GM20000 (cell line): ENCODE measurements at places on chromosomes 5 and 9.

DNA sequence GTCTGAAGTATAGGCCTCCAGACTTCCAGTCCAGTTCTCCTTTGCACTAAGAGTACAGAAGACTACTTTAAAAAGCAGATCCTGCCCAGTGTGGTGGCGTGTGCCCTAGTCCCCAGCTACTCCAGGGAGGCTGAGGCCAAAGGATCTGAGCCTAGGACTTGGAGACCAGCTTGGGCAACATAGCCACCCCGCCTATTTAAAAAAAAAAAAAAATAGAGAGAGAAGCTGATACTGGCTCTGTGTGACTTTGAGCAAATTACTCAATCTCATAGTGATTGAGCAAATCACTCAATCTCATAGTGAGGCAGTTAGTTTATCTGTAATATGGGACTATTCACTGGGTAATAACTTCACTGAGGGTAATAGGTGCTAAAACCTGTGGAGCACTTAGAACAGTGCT is 43.6 kb upstream of the KDM4C start:
- no peak for DNase-seq

GRCh38 chr9:137880976-137881530 is 3.5 kb downstream of the CACNA1B start:
- no peak for DNase-seq

- no peak for DNase-seq
Observed at GRCh38 chr5:82274343-82275211, 3.6 kb downstream of the RPS23 start.

DNA sequence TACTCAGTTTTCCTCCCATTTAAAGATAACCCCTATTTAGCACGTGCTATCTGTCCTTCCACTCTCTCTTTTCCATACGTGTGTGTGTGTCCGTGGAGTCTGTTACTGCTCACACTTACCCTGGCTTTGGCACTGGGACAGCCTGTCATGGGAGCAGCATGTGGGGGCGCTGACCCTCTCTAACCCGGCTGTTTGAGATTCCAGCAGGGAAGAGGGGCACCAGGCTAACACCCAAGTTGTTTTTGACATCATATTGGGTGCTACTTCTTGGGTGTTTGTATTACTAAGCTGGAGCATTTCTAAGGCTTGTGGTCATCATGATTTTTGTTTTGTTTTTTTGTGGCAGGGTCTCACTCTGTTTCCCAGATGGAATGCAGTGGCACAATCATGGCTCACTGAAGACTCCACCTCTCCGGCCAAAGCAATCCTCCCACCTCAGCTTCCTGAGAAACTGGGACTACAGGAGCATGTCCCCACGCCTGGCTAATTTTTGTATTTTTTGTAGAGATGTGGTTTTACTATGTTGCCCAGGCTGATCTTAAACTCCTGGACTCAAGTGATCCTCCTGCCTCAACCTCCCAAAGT is 56.9 kb upstream of the SIMC1 start:
- DNase-seq, result no peak

GRCh38 chr5:116303810-116304209 is 219.0 kb downstream of the COMMD10 start:
- no peak for DNase-seq

- DNase-seq, result no peak
Observed at GRCh38 chr5:43195670-43196265, 3.7 kb downstream of the NIM1K start.

DNA sequence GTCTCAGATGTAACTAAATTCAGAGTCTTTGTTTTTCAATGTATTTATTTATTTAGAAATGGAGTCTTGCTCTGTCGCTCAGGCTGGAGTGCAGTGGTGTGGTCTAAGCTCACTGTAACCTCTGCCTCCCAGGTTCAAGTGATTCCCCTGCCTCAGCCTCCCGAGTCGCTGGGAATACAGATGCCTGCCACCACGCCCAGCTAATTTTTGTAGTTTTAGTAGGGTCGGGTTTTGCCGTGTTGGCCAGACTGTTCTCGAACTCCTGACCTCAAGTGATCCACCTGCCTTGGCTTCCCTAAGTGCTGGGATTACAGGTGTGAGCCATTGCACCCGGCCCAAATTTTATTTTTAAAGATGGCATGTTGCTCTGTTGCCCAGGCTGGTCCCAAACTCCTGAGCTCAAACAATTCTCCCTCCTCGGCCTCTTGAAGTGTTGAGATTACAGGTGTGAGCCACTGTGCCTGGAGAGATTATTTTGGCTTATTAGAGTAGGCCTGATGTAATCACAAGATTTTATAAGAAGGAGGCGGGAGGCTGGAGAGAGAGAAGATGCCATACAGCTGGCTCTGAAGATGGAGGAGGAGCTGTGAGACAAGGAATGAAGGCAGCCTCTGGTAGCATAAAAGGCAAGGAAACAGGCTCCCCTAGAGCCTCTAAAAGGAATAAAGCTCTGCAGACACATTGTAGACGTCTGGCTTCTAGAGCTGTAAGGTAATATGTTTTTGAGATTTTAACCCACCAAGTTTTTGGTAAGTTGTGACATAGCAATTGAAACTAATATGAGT is 12.9 kb upstream of the KLF9 start:
- no peak for DNase-seq
